ENCODE measurements at places on chromosomes 6 and 20. TPM values are rescaled to one million over a fixed set of nuclear protein-coding genes. Genes with fewer than 3 reads are reported as not detected.

DNA sequence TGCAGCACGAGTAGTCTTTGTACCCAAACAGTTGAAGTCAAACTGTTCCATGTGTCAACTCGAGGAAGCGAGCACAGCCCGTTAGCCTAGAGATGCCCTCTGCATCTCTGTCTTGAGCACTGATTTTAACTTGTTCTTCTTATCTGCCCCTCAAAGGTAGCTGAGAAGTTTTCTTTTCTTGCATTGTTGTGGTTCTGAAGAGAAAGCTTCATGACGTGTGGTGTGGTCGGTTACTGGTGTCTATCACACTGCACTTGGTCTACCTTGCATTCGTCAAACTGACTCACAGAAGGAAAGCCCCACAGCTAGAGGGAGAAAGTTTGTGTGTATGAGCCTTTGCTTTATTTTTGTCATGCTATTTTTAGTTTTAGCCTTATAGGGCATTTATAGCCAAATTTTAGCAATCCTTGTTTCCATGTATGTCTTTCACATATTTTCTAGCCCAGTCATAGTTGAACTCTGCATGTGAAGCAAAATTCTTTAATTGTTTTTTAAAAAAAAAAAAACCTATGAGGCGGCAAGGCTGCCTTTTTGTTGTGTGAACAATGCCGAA, 115.1 kb downstream of the JAG1 start:
- DNase-seq = no peak

DNA sequence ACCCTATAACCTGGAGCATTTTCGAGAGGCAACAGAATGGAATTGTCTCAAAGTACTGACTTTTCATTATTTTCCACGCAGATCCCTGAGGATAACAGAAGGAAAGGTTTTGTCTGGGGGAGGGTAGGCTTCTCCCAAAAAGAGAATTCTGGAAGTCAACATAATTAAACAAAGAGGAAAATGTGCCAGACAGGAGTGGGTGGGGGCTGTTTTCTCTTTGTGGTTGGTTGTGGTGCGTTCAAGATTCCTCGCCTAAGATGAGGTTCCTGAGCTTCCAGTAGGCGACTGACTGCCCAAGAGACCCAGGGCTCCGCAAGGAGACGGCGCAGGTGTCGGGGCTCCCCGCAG, 70.4 kb downstream of the SOX4 start:
- no peak for DNase-seq

SYNGAP1 gene
- polyA plus RNA-seq = 40.8 TPM

DNA sequence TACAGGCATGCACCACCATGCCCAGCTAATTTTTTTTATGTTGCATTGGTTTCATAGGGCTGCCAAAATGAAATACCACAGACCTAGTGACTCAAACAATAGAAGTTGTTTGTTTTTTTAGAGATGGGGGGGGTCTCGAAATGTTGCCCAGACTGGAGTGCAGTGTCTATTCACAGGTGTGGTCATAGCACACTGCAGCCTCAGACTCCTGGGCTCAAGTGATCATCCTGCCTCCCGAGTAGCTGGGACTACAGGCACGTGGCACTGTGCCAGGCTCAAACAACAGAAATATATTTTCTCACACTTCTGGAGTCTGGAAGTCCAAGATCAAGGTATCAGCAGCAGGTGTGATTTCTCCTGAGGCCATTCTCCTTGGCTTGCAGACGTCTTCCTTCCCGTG, 6.6 kb upstream of the SLC16A10 start:
- DNase-seq = no peak

PLEKHG1 gene
- 28.6 TPM for polyA plus RNA-seq

GRCh38 chr6:105593056-105593690, 190.3 kb upstream of the PREP start:
- DNase-seq = no peak

- no peak for DNase-seq
Measured at GRCh38 chr6:10303608-10304506, 111.0 kb downstream of the TFAP2A start.

- no peak for DNase-seq
Measured at GRCh38 chr6:159444056-159444760, 248.8 kb downstream of the SOD2 start.

DNA sequence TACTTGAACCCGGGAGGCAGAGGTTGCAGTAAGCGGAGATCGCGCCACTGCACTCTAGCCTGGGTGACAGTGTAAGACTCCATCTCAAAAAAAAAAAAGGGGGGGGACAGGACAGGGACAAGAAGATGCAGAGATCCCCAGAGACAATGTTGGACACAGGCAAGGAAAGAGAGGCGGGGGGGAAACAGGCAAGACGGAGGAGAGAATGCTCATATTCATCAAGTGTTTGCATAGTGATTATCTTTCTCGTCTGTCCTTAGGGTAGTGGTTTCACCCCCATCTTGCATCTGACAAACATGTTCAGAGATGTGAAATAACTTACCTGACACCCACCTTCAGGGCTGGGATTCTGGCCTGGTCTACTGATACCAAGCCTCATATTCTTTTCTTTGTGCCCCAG, 29.0 kb downstream of the CHMP4B start:
- DNase-seq = no peak

DNA sequence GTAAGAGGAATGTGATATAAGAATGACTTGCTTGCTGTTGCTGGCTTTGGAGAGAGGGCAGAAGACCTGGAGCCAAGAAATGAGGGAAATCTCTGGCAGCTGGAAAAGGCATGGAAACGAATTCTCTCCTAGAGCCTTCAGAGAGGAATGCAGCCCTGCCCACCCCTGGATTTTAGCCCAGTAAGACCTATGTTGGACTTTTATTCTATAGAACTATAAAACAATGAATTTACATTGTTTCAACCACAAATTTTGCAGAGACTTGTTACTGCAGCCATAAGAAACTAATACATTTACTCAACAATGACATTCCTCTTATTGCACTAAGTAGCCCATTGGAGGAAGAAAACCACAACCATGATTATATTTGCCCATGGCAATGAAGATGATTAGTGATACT, 39.5 kb upstream of the PREP start:
- no peak for DNase-seq

DNA sequence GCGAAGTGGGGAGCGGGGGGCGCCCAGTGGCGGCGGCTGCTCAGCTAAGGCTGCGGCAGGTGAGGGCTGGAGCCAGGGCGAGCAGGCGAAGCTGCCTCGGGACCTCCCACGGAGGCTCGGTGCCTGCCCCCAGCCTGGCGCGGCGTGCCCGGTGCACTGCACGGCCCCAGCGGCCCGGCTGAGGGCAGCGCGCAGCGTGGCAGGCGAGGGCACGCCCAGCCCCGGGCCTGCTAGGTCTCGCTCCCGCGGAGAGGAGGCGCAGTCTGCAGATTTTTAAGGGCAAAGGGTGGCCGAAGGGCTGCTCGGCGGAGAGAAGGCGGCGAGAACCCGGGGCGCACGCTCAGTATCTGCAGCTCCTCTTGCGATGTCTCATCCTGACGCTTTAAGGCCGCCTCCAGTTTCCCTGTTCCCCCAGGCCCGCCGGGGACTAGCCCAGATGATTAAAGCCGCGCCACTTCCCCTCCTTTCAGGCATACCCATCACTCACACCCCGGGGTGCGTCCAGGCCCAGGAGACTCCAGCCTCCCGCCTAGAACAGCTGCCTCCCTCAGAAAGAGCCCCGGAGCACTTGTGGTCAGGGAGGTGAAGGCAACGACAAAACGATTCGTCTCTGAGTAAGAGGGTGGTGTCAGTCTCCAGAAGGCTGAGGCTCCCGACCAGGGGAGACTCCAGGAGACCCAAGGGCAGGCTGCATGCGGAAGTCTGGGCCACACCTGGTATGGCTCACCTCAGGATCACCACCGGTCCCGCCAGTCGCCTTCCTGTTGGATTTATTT, at the start of gene FERMT1:
FERMT1 (minus strand) TSS at position 158 of the 776 bp plus-strand sequence. CDS start 3,476 bp downstream, outside the sequence.
- peak; percentile 52 for DNase-seq

DNA sequence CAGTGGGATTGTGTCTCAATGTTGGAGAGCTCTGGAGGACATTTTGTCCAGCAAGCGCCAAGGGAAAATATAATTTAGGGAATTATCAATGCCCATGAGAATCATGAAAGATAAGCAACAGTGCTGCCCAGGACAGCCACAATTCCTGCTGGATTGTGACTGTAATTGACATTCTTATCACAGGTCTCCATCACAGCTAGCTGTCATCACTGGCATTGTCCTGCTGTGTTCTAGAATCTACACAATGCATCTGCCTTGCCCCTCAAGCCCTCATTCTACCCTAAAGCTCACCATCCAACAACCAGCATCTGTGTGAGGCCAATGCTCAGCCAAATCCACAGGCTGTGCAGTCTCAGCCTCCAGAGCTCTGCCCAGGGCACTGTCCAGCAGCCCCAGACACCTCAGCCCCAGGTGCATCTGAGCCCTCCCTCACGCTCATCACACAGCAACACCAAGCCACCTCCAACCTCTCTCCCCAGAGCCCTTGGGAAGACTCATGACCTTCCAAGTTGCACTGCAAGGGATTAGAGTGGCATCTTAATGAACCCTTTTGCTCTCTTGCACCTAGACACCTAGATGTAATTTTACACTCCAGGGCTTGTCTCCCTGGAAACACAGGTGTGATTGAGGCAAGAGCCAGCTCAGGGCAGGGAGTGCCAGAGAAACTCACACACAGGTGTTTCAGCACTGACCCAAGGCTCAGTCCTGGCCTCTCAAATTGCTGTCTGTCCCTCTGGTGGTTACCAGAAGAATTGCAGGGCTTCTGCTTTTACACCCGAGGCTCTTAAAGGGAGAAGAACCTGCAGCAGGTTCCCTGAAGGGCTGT, 85.2 kb upstream of the PHACTR3 start:
- DNase-seq = peak; percentile 34

TRIM31 gene
- not detected for polyA plus RNA-seq

GRCh38 chr6:52221302-52221701, 23.0 kb downstream of the IL17F start:
- DNase-seq = no peak

MCM8 gene
- polyA plus RNA-seq = 12.8 TPM

- no peak for DNase-seq
Measured at GRCh38 chr6:143329323-143329722, 121.2 kb downstream of the ADAT2 start.

RFX6 gene
- not detected for polyA plus RNA-seq

CD93 gene
- polyA plus RNA-seq = 39.1 TPM

HLA-DPB1 gene
- polyA plus RNA-seq = 13.0 TPM

DNA sequence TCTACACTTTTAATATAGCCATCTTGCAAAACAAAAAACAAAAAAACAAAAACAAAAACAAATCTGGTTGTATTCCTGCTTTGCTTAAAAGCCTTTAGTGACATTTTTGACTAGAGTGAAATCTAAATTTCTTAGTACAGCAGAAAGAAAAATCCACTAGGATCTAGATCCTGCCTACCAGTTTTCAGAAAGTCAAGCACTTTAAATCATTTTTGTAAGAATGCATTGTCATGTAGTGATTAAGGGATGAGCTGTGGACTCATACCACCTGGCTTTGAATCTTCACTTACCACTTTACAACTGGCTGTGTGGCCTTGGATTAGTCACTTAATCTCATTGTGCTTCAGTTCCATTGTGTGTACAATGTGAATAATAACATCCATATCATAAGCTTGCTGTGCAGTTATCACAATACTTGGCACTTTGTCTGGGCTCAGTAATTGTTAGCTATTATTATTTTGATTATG, 4.0 kb downstream of the MKKS start:
- DNase-seq = no peak

DNA sequence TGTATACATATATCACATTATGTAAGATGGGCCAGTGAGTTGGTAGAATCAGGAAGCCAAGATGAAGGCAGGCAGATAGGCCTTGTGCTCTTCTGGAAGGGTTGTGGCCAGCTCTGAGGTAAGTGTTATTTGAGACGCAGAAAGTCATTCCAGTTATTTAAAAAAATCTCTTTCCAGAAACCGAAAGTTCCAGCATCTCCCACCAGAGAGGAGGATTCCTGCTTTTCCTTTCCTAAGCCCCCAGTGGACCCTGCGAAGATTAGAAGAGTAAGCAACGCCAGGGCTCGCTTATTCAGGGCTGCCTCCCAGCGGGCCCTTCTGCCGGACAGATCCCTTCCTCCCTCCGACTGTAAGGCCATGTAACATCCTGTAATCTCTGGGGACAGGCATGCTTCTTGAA, 20.4 kb downstream of the ARMC2 start:
- DNase-seq = no peak

DNA sequence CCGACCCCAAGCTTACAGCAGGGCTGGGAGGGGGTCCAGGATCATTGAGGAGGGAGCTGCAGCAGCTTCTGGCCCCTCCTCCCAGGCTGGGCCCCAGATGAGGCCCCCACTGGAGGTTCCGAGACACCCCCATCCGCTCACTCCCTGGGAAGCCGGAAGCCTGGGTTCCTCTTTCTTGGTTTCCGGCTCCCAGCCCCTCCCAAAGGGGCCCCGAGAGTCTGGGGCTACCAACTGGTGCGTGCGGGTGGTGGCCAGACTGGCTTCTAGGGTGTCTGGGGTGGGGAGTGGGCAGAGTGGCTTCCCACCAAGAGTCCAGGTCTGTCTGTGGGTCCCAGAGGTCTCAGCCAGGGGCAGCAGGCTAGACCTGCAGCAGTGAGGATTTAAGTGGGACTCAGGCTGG, 2.2 kb downstream of the RGS19 start:
- no peak for DNase-seq

- DNase-seq = no peak
Measured at GRCh38 chr20:23128461-23129125, 42.5 kb upstream of the CD93 start.

GRCh38 chr6:99745651-99746050, 139.0 kb downstream of the PRDM13 start:
- DNase-seq = no peak

DNA sequence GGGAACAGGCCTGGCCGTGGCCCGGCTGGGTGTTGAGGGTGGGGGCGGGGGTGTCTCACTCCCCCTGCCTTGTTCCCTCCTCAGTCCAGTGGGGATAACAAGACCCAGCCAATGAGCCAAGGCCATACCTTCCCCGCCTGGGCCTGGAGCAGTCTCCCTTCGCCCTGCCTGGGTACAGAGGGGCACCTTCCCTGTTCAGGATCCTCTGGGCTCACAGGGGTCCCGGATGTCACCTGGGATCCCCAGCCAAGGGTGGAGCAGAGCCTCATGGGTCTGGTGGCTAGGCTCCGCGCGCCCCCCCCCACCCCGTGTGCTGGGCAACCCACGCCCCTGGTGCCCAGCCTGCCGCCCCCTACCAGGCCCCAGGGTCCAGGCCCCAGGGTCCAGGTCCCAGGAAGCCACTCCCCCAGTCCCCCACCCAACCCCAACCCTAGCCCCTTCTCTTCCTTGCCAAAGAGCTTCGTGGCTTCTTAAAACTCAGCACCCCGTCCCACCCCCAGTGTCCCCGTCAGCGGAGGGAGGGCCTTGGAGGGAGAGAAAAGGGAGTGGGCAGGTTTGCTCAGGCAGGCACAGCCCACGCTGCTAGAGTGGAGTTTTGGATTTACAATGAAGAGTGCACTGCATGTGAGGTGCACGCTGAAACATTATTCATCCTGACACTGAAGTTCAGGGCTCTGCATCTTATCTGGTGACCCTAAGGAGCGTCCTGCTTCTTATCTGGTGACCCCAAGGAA, 11.8 kb downstream of the HRH3 start:
- no peak for DNase-seq

DNA sequence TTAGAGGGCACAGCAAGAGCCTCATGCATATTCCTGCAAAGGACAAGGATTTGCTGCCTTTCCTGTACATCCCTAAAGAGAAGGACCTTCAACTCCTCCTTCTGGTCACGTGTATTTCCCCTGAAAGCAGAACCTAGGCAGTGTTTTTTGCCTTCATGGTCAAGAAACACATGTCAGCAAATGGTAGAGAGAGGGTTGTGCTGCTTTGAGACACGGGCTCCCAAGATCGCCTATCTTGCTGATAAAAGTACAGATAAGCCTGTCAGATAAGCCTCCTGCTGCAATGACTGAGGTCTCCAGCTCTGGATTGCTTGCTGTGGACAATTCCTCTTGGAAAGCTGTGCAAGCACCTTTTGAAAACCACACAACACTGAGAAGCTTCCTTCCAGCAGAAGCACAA, 580.8 kb downstream of the CBLN4 start:
- no peak for DNase-seq

GRCh38 chr6:32983493-32983848, 15.1 kb downstream of the BRD2 start:
- no peak for DNase-seq
